Thoracic aorta endothelial cell (primary cell): ENCODE measurements at places on chromosomes 7 and 10. TPM values are rescaled to one million over a fixed set of nuclear protein-coding genes. Genes with fewer than 3 reads are reported as not detected.

Gene PTPRN2
- total RNA-seq, result 0.66 and 1.3 TPM in 2 replicates

Gene FZD1
- 2.9 and 3.8 TPM in 2 replicates for total RNA-seq

Gene CDH23
- under 0.01 TPM in 1 of 2 replicates, not detected in the other for total RNA-seq

Gene OR9A2
- 0.27 TPM in 1 of 2 replicates, not detected in the other for total RNA-seq
